ENCODE measurements at places on chromosomes 12 and 14.

DNA sequence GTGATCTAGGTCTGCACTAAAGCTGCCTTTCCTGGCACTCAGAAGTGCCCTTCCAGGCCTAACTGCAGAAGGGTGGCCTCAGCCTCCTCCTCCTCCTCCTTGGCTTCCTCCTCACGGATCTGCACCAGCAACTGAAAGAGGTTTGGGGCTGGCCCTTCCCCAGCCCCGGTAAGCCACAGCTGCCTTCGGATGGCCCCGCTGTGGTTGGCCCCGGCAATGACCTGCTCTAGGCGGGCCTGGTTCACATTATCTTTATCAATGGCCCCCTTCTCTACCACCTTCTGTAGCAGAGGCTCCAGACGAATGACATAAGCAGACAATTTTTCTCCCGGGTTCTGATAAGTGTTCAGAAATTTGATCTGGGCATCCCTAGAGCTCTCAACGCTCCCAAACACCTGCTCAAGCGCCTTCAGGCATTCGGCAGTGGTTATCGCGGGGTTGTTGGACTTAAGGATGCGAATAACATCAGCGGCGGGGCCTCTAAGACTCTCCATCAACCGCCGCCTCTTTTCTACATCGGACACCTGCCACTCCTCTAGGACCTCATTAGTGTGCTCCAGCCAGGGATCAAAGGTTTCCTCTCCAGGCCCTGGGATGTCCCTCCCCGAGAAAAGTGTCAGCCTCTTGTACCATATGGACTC lies 1.5 kb downstream of the PNMA1 start:
- DNase-seq = peak; percentile 76

- no peak for DNase-seq
These were observed 41.9 kb downstream of the PSMA6 start for GRCh38 chr14:35333797-35334743.

DNA sequence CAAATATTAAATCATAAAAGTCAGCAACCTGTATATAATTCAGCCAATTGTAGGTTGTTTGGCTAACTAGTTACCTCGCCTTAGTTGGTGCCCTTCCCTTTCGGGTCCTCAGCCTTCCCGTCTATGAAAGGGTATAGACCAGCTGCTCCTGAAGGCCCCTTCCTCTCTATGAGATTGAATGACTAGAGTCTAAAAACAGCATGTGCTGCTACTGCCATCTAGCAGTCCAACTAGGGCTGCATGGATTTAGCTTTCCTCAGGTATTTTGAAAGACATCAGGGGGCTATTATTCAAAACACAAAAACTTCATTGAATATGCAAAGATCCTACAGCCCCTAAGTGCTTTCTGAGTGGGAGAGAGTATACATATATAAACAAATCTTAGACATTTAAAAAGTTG lies 37.0 kb upstream of the TMEM263 start:
- no peak for DNase-seq

DNA sequence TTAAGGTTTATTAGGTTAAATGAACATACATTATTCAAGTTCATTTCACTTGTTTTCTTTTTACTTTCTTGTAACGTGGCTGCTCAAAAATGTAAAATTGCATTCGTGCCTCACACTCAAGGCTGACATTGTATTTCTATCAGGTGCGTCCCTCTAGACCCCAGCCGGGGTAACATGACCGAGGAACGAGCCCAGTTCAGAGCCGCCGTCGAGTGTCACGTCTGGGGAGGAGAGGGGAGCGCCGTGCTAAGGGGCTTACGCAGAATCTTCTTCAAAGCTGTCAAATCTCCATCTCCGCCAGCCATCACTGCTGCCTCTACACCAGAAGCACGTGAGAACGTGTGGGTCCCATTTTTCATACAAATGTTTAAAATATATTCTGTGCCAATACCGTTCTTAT lies 170.6 kb downstream of the RIMBP2 start:
- DNase-seq = no peak

GRCh38 chr12:57514720-57515407 lies 5.5 kb downstream of the DDIT3 start:
- DNase-seq = no peak

DNA sequence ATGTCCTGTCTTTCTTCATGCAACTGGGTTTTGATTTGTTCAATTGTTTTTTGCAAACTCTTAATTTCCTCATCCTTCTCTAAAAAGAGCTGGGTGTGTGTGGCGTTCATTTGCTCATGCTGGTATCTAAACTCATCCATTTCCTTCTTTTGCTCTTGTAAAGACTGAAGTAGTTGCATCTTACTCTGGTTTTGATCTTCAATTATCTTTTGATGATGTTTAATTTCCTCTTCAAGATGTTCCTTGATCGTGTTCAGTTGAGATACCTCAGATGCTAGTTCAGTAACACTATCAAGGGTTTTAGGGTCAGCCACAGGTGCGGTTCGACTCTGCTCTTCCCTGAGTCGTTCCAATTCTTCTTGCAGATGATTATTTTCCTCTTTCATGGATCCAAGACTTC lies 34.8 kb downstream of the TRIP11 start:
- DNase-seq = no peak

- DNase-seq = no peak
These were observed 99.0 kb downstream of the ESR2 start for GRCh38 chr14:64195199-64195598.

DNA sequence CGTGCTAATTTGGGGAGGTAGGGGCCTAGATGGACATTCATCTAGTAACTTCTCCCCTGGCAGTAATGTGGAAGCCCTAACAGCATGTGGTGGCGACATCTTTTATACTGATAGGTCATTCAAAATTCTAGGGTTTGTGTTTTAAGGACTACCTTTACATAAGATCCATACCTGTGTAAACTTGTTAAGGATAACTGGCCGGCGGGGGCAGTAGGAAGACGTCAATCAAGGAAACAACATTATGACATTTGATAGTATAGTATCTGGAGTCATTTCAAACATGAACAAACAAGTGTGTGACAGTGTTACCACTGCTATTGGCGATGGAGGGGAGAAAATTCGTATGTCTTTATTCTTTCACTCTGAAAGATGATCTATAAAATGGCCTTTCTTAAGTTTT lies 120.0 kb downstream of the TTLL5 start:
- DNase-seq = no peak

- DNase-seq = no peak
These were observed 4.0 kb upstream of the NAA25 start for GRCh38 chr12:112112409-112113133.

- peak; percentile 95 for DNase-seq
These were observed at the start of gene TRMT61A for GRCh38 chr14:103528587-103529382. TRMT61A (plus strand) TSS chr14:103529196; CDS start chr14:103529979, 783 bp downstream.

DNA sequence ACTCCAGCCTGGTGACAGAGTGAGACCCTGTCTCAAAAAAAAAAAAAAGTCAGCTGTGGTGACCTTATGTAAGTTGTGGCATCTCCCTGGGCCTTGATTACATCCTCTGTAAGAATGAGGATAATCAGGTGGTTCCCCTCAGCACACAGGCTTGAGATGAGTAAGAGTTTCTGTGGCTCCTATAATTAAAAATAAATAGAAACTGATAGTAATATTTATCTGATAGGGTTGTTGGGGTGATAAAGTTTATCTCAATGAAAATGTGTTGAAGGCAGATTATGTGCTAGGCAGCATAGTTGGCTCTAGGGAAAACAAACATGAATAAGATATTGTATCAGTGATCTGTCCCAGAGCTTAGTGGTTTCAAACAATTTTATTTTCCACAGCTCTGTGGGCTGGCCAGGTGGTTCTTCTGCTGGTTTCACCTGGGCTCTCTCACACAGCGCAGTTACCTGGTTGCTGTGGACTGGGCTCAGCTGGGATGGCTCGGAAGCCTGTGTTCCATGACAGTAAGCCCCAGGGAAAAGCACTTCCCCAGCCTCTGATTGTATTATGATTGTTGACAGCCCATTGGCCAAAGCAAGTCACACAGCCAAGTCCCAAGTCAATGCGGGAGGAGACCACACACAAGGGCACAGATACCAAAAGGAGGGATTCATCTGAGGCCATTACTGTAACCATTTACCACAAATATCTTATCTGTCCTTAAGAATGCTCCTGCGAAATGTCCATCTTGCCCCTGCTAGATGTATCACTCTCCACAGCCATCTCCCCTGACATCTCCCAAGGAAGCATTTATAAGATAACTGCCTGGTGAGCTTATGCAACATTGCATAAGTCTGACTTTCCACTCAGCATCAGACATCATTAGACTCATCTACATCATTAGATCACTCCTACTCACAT lies 151.7 kb downstream of the NUAK1 start:
- no peak for DNase-seq

GRCh38 chr14:86513564-86513963 lies 983.6 kb downstream of the FLRT2 start:
- no peak for DNase-seq

- no peak for DNase-seq
These were observed 1590.5 kb upstream of the TMEM132C start for GRCh38 chr12:126676434-126676833.

GRCh38 chr14:102616799-102617198 lies 24.4 kb downstream of the RCOR1 start:
- no peak for DNase-seq

- DNase-seq = no peak
These were observed 629.3 kb downstream of the DIO2 start for GRCh38 chr14:79581912-79582576.

DNA sequence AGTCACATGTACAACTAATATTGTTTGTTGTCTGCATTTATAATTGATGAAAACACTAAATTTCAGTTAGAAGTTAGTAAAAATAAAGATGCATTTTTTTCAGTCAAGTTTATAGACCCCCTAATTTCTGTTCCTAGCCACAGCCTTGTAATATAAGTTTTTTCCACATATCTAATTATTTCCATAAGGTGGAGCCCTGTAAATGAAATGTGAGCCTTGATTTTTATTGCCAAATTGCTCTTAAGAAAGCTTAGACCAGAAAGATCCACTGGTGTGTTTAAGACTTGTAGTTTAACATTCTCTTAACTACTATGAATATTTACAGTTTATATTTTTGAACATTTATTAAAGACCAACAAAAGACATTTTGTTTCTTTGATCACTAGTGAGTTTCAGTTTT lies 322.1 kb upstream of the RGS6 start:
- DNase-seq = no peak

DNA sequence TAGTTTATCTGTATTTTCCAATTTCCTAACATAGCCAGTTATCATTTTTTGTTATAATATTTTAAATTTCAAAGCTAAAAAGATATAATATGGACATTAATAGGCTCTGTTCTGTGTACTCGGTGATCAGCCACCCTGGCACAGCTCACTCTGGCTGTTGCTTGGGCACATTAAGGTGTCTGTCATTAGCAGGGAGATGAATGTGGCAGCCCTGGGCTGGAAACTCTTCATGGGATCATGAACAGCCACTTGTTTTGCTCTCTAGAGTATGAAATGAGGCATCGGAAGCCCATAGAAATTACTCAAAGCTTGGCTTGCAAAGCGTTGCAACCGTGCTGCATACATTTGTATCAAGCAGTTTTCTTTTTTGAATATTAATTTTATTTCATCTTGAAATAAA lies 233.2 kb downstream of the DACT1 start:
- DNase-seq = no peak

DNA sequence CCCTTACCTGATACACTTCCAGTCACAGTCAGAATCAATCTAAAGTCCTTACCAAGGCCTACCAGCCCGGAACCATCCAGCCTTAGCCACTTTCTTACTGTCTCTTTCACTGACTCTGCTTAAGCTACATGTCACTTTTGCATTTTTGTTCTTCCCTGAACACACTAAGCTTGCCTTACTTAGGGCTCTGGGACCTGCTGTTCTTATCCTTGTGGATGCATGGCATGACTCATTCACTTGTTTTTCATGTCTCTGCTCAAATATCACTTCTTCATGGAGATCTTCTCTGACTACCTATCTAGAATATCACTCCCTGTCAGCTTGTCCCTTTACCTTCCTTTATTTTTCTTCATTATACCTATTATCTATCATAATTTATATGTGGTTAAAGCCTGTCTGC lies 65.6 kb upstream of the ZDHHC17 start:
- DNase-seq = no peak

GRCh38 chr12:130739571-130739970 lies 23.5 kb upstream of the RIMBP2 start:
- DNase-seq = no peak

- no peak for DNase-seq
These were observed 102.3 kb upstream of the BCAT1 start for GRCh38 chr12:25051171-25051570.

GRCh38 chr12:116174006-116174405 lies 103.5 kb downstream of the MED13L start:
- DNase-seq = no peak

GRCh38 chr14:88272390-88273269 lies 50.4 kb downstream of the KCNK10 start:
- no peak for DNase-seq

DNA sequence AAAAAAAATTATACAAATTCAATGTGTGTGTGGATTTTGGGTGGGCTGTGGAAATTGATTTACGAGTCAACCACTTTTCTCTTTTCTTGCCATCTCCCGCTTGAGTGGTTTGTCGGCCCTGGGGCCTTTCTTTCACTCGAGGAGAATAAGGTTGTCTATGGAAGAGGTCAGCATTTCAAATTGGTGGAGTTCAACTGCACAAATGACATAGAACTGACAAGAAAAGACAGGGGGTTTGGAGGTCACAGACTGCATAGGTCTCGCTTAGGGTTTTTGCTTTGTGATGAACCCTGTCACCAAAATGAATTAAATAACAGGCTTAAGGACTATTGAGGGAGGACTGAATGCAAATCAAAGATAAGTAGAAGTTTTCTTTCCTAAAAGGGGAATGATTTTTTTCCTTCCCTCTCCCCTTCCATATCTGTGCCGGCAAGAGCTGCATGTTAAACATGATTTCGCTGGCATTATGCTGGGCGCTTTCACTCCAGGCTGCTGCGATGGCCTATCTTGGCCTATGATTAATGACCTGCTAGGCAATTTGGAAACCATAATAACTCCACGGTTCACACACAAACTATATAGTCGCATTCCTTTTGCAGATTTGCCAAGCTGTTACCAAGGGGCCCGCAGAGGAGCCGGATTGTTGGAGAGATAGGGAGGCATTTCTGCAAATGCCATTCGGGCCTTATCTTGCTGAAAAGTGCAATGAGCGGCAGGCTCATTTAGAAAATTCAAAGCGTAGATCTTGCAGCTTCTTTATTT lies 20.7 kb downstream of the ASCL1 start:
- DNase-seq = no peak

- no peak for DNase-seq
These were observed 10.0 kb downstream of the PGF start for GRCh38 chr14:74945261-74945851.

GRCh38 chr12:30599608-30600007 lies 96.1 kb downstream of the IPO8 start:
- no peak for DNase-seq

DNA sequence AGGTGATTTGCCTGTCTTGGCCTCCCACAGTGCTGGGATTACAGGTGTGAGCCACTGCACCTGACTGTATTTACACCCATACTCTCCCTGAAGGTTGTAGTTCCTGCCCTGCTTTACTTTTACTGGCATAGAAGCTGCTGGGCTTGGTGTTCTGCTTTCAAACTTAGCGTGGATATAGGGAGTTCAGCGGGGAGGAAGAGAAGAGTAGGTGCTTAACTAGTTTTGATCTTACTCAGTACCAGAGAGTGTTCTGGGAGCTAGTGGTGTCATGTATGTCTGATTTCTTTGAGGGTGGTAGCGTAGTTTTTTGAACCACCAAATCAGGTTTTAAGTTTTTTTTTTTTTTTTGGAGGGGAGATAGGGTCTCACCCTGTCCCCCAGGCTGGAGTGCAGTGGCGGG lies 13.8 kb downstream of the RCOR1 start:
- DNase-seq = no peak

GRCh38 chr14:50010752-50011151 lies 105.6 kb downstream of the VCPKMT start:
- DNase-seq = no peak

- no peak for DNase-seq
These were observed 29.2 kb upstream of the LHX5 start for GRCh38 chr12:113500782-113501311.

- no peak for DNase-seq
These were observed 200.0 kb downstream of the GLT1D1 start for GRCh38 chr12:129053232-129053631.

All from NCI-H2107 (cell line).